Activated gamma-delta T cell (primary cell): ENCODE measurements at places on chromosomes 11 and 22.

DNA sequence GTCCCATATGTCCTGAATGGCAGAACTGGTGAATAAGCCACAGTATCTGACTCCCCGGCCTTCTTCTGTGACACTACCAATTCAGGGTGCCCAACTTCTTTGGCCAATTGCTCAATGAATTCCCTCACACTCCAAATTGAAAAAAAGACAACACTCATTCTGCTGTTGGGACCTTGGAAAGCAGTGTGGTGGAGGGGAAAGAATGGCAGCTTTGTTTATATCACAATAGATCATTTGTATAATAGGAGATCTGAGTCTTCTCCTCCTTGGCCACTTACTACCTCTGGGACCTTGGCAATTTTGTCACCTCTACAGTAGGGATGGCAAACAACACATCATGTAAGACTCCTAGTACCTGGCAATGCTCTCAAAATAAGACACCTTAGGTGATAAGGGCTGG, 64.6 kb downstream of the OPCML start:
- no peak for DNase-seq

DNA sequence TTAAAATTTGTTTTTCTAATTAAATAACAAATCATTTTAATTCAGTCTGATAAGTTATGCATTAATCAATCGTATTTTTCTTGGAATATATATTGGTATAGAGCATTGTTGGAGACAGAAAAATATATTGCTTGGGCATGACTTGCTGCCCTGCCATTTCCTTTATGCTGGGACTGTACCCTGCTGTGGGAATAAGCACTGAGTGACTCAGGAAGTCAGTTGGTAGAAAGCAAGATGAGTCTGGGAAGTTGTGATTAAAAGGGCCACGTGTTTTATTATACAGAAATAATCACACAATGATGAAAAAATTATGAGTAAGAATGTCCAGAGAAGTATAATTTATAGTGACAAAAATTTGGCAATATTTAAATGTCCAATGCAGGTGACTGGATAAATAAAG, 139.5 kb downstream of the KIF18A start:
- DNase-seq: no peak

DNA sequence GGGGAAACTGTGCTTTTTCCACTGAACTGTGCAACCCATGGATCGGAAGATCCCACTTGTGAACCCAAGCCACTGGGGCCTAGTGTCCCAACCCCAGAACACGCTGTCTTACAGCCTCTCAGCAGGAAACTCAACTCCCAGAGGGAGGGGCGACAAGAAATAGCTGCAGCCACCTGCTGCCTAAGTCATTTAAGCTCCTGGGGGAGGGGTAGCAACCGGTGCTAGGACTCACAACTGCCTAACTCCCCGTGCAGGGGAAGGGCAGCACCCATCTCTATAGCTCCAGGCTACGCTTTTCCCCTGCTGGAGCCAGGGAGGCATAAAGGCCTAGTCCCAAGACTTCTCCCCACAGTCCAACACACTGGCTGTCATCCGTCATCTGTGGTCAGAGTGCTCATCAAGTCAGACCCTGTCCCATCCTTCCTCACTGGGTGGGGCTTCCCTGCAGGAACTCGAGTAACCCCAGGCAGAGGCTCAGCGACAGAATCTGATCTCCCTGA, 363.0 kb downstream of the LUZP2 start:
- DNase-seq: no peak

DNA sequence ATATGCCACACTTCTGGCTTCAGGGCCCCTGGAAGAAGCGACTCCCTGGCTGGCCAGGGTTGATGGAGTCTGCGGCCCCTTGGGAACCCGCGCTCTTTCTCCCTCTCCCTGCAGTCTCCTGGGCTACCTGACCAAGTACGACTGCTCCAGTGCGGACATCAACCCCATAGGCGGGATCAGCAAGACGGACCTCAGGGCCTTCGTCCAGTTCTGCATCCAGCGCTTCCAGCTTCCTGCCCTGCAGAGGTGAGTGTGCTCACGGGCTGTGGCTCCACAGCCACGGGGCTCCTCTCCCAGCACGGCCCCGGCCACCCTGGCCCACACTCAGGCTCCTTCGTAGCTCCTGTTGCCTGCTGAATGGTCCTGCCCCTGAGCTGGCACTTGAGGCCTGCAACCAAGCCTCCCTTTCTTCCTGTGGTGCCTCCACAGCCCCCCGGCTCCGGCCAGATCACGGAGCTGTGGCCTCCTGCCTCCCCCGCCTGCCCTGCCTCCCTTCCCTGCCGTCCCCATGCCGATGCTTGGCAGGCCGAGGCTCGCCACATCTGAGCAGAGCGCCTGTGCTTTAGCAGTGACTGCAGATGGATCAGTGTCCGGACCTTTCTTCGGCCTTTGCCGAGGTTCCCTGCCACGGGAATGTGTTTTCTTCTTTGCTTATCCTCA, 36.2 kb upstream of the KRTAP5-7 start:
- DNase-seq: no peak

GRCh38 chr22:50306753-50307749, at the start of gene PLXNB2:
TSS of gene PLXNB2 (minus strand) at chr22:50307646. CDS start at chr22:50290584, 17,062 bp downstream.
- DNase-seq: no peak

- no peak for DNase-seq
Measured at GRCh38 chr22:44291674-44292360, 20.9 kb downstream of the SHISAL1 start.

DNA sequence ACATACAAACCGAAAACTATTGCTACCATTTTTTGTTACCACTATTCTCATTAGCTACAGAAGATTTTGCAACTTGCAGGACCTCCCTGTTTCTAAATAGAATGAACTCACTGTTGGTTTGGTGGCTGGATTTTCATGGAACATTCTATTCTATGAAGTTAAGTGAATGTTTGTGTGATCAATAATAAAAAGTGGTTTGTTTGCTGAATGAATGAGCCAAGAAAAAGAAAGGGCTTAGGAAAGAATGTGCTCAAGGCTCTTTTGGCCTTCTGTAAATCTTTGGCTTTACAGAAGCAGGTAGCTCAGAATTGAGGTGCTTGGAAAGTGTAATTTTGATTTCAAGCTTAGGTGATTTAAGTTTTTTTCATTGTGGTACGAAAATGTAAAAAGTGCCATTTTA, 5.9 kb upstream of the SCGB1D2 start:
- no peak for DNase-seq

DNA sequence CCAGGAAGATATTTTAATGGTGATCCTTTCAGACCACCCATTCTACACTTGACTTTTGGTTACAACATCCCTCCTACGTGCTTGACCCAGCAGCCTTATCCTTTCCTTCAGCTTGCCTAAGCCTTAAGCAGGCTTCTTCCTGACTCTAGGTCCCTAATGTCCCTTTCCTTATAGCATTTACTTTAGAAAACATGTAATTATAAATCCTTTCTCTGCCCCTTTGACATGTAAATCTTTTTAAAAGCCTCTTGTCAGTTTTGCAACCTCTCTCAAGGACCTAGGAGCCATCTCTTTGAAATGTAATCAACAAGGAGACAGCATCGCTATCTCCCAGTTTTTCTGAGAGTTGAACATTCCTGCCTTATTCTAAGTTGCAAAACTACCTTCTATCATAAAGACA, 1255.2 kb downstream of the LRRC4C start:
- DNase-seq: no peak

DNA sequence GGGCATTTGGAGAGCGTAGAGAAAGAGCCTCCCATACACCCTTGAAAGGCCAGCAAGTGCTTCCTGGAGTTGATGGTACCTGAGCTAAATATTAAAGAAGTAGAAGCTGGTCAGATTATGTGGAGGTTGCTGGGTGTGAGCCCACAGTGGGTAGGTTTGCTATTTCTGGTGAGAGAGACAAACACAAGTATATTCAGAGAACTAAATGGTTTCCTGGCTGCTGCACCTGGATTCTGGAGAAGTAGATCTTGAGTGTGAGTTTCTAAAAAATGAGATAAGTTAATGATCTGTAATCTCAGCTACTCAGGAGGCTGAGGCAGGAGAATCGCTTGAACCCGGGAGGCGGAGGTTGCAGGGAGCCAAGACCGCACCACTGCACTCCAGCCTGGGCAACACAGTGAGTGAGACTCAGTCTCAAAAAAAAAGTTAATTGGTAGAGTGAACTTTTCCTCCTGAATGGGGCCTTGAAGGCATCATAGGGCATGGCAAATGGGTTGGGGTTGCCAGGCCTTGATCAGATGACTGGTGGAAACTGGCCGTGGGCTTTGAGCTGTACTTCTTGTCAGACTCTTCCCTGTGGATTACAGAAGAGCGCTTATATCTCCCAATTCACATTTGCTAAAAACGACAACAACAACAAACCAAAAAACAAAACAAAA, 75.8 kb downstream of the ADAMTS15 start:
- DNase-seq: no peak

DNA sequence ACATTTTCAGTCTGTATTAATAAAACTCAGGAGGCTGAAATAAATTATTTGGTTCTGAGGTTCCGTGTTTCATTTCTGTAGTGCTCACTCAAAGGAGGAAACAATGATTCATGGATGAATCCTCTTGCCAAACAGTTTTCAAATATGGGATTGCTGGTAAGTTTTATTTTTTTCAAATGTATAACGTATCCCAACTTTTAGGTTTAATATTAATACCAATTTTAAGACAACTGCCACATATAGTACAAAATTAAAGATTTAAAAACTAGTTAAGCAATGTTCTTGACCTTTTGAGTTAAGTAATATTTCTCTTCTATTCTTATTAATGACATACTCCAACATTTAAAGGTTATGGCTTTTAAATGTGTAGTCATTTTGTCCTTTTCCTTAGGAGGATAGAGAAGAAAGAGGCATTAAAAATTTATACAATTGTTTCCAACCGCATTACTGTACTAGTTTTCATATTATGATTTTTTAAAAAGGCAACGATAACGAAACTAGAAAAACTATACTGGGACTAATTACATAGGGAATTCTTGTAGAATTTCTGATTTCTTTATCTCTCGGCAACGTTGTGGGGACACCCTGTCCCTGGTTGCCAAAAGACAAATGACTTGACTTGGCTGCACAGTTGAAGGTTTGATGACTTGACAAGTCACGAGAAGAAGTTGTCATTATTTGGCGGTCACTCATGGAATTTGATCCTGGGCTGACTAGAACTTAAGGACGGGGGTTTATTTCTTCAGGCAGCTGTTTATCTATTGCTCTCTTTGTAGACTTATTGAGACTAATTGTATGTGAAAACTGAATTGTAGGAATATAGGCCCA, 69.1 kb upstream of the ADSL start:
- DNase-seq: no peak

- no peak for DNase-seq
Measured at GRCh38 chr22:37241351-37242142, 2.5 kb downstream of the RAC2 start.

- DNase-seq: no peak
Measured at GRCh38 chr11:12631651-12632050, 42.6 kb upstream of the TEAD1 start.

GRCh38 chr11:119175493-119176077, 7.1 kb downstream of the NLRX1 start:
- no peak for DNase-seq

DNA sequence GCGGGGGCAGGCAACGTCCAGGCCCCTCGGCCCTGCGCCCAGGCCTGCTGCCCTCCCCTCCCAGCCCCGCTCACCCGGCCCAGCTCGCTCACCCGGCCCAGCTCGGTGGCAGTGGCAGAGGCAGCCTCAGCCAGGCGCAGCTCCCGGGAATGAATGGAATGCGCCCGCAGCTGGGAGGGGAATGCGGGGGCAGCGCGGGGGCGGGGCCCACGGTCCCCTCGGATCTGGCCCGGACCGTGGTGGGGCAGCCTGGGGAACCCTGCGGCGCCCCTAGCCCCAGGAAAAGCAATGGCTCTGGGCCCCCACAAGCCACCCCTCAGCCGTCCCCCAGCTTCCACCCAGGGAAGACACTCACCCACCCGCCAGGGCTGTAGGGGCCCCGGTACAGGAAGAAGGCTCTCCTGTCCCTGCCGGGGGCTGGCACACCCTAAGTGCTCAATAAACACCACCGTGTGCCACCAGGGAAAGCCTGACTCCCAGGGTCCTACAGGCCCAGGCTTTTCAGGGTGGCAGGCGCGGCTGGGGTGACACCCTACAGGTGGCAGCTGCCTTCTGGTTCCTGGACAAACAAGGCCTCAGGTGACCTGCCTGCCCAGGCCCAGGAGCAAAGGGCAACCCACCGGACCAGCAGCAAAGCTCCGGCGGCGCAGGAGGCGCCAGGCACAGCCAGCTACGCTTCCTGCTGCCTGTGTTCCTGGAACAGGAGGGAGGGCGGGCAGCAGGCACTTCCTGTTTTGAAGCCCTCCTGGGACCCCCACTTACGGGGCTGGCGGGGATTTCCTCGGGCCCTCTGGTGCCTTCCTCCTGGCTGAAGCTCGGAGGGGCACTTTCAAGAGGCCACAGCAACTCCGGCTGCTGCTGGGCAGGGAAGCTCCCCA, 13.8 kb downstream of the PLXNB2 start:
- DNase-seq: no peak

- no peak for DNase-seq
Measured at GRCh38 chr11:108228251-108228650, 5.4 kb downstream of the ATM start.

DNA sequence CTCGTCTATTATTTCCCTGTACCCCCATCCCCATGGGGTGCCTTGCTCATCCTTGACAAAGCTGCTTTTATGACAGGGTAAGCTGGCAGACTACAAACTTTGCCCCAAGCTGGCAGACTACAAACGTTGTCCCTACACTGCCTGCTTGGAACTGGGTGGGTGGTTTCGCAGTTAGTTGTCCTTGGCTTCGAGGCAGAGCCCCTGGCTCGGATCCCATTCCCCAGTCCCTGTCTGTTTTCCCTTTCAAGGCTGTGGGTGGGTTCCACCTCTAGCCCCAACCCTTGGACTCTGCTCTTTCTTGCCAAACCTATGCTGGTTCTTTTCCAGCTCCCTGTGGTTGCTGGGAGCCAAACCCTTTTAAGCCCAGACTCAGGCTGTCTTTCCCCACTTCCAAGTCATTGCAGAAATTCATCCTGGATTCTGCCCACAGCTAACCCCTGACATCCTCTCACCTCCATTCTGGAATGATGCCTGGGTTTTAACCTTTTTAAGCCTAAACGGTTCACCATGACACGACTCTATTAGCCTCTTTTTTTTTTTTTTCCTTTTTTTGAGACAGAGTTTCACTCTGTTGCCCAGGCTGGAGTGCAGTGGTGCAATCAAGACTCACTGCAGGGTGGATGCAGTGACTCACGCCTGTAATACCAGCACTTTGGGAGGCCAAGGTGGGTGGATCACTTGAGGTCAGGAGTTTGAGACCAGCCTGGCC, 9.2 kb upstream of the RBM14 start:
- DNase-seq: no peak

DNA sequence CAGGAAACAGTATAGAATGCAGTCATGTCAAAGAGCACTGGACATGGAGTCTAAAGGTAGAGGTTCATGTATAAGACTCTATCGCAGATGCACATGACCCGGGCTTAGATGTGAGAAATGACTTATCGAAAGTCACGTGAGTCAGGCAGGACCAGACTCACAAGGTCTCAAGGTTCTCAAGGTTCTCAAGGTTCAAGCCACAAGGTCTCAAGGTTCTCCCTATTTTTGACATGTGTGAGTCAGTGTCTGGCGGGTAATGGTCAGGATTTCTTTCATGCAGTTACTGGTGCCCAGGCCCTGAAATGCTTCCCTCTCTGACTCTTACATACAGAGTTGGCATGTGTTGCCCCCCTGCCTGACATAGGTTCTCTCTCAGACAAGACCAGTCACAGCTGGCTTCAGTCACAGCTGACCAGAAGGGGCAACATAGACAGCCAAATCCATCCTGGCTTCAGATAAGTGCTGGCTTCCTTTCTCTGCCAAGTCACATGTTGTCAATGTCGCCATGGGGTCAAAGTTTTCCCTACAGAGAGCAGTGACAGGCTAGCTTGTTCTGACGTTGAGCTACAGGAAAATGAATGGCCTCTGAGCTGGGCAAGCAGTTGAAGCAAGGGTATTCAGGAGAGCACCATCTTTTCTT, 10.1 kb downstream of the CSRP3 start:
- no peak for DNase-seq
